Activated T-cell treated with anti-CD3 and anti-CD28 coated beads, Interleukin-2, amount 50 U/mL, for 4 hours (primary cell): ENCODE measurements at places on chromosomes 4 and X.

- DNase-seq: no peak
These were observed 178.7 kb upstream of the ATOH1 start for GRCh38 chr4:93649828-93650227.

- no peak for DNase-seq
These were observed 654.9 kb upstream of the HTR2C start for GRCh38 chrX:113929004-113929403.

DNA sequence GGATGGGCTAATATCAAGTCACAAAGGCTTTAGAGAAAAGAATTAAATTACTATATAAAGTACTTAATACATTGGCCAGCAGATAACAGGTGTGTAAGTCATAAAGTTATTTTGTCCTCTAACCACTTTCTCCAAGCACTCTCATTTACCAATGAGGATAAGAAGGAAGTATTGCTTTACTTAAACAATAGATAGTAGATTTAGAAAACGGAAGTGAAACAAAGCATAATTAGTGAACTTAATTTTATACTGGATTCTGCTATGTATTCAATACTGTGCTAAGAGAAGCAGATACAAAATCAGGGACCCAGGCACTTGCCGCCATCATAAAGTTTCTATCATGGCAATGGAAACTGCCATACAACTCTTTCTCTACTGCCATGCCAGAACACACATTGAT lies 24.0 kb downstream of the AFM start:
- DNase-seq: no peak

GRCh38 chrX:100915562-100915961 lies 13.2 kb downstream of the XKRX start:
- no peak for DNase-seq

DNA sequence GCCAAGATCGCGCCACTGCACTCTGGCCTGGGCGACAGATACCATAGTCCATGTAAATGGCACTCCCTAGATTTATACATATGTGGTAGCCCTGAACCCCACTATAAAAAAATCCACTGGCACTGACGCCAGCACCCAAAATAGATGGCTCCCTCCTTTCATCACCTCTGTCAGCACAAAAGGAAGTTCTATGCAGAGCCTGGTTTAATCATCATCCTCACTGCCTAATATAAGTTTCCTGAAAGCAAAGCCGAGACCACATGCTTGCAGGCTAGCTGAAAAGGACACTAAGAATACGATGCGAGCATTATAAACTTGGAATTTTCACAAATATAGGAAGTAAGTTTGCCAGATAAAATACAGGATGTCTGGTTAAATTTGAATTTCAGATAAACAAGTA lies 27.5 kb upstream of the DOCK11 start:
- DNase-seq: no peak

- DNase-seq: no peak
These were observed 72.3 kb downstream of the SLC34A2 start for GRCh38 chr4:25727711-25728493.

- no peak for DNase-seq
These were observed 89.5 kb upstream of the VEGFC start for GRCh38 chr4:176882206-176882605.
